Esophagus squamous epithelium (tissue), 5 donors: ENCODE measurements at places on chromosomes 7 and 10.

DNA sequence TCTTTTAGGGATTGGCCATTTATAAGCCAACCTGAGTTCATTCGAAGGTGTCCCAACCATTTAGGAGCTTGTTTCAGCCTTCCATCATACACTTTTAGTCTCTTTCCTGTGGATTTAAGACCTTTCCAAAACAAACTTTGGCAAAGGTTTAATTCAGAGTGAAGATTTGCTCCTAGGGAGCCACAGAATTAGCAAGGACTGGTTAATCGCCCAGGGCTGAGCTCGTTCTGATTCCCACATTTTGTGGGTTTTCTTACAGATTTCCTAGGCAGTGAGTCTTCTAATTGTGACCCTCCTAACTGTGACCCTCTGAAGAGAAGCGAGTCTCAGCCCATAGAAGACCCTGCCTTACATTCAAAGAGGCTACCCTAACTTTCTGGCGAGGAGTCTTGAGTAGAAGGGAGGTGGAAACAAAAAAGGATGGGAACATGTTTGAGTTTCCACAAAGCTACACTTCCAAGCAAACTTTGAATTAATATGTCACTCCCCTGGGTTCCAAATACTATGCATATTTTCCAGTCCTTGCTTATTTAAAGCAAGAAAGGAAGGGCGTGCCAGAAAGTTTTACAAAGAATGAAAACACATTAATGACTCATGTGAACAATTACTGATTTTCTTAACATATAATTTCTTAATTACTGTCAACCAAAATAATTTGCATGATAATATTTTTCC is 118.3 kb downstream of the ARID5B start:
- no peak for DNase-seq

DNA sequence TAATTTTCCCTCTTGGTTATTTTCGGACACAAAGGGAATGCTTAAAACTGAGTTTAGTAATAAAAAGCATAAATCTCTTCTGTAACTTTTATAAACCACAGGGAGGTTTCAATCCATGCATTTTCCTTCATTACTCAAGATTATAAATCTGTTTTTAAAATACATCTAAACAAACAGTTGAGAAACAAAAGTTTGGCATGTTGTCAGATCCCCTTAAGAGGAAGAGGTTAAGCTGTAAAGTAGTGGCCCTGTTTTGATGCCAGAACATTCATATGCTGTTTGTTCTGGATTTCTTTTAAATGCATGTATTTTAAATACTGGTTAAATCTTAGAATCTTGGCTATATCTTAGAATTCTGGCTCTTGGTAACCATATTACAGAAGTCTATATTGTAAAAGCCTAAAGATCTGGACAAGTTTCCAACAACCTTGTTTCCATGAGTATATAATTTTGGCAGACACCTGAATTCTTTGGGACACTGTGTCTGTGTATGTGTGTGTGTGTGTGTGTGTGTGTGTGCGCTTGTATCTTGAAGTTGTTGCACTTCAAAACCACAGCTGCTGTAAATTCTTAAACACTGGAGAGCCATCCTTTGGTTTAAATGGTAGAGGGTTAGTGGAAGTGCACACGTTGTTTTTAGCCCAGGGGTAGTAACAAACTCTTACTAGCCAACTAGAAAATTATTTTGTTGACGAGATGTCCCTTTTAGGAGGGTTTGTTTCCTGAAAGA is 6.8 kb upstream of the SEMA4G start:
- no peak for DNase-seq

DNA sequence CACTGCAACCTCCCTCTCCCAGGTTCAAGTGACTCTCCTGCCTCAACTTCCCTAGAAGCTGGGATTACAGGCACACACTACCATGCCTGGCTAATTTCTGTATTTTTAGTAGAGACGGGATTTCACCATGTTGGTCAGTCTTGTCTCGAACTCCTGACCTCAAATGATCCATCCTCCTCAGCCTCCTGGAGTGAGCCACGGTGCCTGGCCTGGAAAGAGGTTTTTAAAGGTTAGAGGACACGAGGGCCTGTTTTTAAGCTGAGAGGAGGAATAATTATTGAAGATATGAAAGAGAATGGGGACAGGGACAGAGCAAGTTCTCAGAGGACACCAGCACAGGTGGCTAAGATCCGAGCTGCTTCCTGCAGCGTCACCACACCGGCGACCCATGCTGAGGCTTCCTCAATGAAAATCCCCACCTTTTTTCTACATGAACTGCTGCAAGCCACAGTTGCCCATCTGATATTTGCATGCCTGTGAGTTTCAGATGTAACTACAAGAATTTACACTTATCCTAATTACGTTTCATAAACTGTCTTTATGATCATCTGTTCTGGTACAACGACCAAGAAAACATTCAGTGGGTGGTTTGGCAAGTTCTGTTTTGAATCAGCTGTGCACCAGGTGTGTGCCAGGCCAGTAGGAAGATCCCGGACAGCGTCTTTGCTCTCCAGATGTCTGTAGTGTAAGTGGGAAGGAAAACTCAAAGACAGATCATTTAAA is 76.0 kb downstream of the HIP1 start:
- DNase-seq: no peak

DNA sequence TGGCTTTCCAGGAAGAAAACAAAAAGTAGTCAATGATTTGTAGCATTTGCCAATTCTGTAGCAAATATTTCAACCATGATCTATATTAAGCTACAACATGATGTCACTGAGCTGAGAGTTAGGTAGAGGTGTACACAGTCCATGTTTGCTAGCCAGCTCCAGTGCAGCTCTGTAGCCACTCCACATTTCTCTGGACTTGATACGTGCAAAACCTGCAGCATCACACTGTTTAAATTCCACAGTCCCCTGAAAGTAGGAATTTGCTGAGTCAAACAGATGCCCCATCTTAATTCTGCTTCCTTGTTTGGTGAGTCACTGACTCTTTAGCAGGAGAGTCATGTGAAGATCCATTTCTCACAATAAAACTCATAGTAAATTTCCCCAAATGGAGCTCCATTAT is 89.8 kb upstream of the LRRTM3 start:
- no peak for DNase-seq

DNA sequence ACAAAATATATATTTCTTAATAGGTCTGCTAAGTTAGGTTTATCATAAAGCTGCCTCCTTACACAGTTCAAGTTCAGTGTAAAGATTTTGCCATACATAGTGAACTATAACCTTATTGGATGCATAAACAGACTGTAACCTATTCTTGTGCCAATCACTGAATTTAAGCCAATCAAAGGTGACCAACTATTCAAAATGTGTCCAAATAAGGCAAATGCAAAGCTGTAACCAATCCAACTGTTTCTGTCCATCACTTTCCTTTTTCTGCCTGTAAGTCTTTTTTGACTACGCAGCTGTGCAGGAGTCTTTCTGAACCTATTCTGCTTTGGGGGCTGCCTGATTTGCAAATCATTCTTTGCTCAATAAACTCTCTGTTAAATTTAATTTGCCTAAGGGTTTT is 11.6 kb upstream of the DNMBP start:
- no peak for DNase-seq

- no peak for DNase-seq
Measured at GRCh38 chr10:6145166-6145987, 56.5 kb downstream of the RBM17 start.

DNA sequence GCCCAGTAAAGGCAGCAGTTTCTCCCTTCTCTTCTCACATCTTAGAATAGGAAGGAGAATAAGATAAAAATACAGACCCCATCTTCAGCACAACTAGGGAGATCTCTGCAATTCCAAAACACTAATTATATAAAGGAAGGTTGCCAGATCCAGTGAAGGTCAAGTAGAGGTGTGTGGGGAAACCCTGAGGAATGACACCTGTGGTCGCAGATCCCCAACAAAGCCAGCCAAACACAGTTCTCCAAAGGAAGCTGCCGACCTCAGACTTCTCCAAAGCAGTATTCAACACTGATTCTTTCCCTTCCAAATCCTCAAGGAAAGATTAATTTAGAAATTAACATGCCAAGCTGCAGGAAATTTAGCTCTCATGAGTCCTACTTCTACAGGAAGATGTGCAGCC is 62.9 kb upstream of the OIT3 start:
- DNase-seq: no peak

DNA sequence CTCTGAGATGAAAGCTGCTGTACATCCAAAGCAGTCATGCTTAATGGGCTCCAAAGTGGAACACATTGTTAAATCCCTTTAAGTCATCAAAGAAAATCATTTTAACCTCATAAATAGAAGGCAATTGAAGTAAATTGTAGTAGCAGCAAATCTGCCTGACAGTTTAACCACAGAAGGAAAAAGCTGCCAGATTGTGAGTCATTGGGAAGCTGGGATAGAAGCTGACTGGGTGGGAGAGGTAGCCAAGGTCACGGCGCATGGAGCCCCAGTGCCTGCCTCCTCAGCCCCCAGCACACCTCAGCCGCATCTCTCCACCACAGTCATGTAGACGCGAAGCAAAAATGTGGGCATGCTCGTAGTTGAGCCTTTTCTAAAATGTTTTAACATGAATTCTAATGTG is 44.0 kb downstream of the TARP start:
- no peak for DNase-seq

GRCh38 chr10:35711615-35712411 is 69.7 kb upstream of the FZD8 start:
- DNase-seq: no peak

DNA sequence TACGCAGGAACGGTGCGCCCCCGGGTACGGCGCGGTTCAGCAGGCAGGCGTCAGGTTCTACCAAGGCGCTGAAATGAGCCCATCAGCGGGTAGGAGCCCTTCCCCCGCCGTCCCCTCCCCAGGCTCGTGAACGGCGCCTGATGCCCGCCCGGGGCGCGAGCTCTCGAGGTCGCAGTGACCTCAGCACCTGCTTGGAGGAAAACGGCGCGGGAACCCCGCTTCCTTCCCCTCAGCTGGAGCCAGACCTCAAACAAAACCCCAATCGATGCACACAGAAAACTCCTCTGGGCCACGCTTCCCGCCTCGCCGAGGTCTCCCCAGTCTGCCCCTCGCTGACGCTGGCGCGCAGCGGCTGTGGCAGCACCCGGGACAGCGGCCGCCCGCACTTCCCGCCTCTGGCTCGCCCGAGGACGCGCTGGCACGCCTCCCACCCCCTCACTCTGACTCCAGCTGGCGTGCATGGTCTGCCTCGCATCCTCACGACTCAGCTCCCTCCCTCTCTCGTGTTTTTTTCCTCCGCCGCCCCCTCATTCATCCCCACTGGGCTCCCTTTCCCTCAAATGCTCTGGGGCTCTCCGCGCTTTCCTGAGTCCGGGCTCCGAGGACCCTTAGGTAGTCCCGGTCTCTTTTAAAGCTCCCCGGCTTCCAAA is 514 bp upstream of the GAD2 start:
- DNase-seq: no peak

DNA sequence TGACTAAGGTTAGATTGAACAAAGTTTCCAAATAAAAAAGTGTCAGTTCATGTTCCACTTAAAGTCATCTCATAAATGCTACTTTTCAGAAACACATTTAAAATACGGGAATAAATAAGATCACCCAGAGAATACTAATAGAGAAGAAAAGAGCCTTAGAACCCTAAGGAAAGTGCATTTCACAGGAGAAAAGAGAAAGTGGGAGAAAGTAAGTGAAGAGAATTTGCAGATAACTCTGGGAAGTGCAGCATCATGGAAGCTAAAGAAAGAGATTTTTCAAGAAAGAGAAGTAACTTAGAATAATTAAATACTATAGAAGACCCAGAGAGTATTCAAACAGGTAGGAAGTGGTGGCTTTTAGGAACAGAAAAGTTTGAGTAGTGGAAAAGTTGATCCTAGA is 132.6 kb downstream of the VTI1A start:
- DNase-seq: no peak

DNA sequence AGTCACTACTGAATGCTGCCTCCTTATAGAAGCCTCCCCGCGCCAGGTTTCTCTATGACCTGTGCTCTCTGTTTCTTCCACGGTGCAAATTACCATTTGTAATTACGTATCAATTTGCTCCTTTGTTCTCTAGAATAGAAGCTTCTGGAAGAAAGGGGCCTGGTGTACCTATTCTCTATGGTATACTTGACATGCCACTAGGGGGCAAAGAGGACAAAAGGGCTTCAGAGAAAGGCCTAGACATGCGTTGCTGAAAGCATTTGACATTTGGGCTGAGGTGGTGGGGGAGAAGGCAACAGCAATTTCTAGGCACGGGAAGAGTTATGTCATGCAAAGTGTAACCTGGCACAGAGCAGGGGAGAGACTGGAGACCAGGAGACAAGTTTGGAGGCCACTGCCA is 148.7 kb downstream of the WDR11 start:
- no peak for DNase-seq

DNA sequence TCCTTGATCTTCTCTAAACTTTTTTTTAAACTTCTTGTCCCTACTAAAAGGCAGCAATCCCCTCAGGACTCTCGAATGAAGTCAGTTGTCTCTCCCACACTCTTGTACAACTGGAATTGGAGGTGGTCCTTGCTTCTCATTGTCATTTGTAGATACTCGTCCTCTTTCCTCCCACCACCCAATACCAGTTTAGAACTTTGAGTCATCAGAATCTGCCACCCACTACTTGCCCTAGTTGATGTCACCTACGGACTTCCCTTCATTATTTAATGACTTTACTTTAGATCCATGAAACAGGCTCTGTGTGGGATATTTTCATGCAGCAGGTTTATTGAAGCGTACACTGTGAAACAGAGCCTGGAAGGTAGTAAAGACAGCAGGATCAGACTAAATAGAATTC is 28.6 kb upstream of the LHFPL3 start:
- no peak for DNase-seq

DNA sequence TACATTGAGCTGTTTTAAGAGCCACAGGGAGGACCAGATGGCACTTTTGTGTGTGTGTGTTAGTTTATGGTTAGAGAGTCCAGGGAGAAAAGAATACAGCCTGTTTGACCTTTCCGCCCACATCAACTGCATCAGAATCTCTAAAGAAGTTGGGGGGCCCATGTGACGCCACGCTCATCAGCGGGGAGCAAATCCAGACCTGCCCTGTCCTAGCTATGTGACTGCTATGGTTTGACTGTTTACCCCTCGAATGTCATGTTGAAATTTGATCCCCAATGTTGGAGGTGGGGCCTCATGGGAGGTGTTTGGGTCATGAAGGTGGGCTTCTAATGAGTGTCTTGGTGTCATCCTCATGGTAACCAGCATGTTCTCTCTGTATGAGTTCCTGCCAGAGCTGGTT is 128.0 kb downstream of the ADRA2A start:
- no peak for DNase-seq

GRCh38 chr10:30709700-30710358 is 80.3 kb upstream of the LYZL2 start:
- no peak for DNase-seq

DNA sequence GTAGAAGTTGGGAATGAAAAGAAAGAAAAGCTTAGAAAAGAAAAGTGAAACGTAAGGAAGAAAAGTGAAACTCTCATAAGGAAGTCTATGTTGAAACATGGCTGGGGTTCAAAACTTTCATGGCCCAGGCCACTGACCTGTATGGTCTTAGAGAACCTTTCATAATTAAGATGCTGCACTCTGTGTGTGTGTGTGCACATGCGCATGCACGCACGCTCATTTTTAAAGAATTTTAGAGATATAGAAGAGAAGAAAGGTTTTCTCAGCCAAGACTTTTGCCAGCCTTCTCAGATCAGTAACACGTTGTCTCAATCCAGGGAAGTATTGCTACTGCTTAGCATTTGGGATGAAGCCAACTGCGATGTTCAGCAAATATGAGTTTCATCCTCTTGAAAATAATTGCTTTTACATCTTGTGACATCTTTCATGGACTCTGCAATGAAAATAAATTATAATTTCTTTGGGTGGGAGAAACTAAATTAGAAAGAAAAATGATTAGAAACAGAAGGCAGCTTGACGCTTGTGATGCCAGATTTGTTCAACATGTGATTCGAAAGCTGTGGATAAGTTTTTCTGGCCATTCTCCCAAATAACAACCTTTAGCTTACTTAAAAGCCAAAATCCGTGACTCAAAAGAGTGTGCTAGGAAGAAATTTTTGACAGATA is 16.2 kb upstream of the SLC26A4 start:
- no peak for DNase-seq
